ENCODE measurements at places on chromosomes 7 and 10. TPM values are rescaled to one million over a fixed set of nuclear protein-coding genes. Genes with fewer than 3 reads are reported as not detected.

GRCh38 chr7:12244129-12244528, 33.0 kb downstream of the TMEM106B start:
- peak; percentile 70 for DNase-seq

DNA sequence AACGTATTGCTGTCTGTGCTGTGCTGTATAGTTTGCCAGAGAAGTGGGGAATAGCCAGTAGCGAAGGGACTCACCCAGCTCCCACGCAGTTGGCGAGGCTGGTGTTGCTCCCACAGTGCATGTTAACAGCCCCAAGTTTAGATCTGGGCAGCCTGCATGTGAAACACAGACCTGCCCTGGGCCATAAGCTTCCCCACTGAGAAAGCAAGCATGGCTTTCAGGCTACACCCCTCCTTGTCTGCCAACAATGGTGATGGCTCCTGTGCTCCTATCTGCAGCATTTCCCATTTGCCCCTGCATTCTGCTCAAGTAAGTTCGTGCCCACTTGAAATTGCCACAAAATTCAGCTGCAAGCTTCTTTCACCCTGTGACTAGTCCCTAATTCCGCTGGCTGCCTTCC, 57.5 kb downstream of the IPMK start:
- no peak for DNase-seq

DNA sequence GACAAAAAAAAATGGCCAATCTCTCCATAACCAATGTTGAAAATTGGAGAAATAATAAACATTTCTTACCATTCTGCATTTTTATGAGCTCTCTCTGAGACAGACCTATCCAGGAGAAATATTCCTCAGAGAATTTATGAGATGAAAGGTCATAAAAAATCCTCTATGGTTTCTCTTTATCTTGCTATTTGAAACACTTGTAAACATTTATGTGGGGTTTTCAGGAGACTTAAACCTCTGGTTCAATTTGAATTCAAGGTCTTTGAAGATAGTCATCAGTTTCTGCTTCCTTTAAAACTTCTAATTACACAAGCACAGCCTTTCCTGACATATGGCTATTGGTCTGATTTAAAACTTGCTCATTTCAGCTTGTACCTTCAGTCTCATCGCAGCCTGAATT, 78.5 kb upstream of the APBB1IP start:
- no peak for DNase-seq

- DNase-seq: peak; percentile 62
Observed at GRCh38 chr10:63798599-63799498, 277.6 kb downstream of the REEP3 start.

GRCh38 chr7:103651593-103652377, 205.8 kb upstream of the SLC26A5 start:
- DNase-seq: no peak

- DNase-seq: no peak
Observed at GRCh38 chr10:47326306-47326926, 4.2 kb downstream of the GDF2 start.

DNA sequence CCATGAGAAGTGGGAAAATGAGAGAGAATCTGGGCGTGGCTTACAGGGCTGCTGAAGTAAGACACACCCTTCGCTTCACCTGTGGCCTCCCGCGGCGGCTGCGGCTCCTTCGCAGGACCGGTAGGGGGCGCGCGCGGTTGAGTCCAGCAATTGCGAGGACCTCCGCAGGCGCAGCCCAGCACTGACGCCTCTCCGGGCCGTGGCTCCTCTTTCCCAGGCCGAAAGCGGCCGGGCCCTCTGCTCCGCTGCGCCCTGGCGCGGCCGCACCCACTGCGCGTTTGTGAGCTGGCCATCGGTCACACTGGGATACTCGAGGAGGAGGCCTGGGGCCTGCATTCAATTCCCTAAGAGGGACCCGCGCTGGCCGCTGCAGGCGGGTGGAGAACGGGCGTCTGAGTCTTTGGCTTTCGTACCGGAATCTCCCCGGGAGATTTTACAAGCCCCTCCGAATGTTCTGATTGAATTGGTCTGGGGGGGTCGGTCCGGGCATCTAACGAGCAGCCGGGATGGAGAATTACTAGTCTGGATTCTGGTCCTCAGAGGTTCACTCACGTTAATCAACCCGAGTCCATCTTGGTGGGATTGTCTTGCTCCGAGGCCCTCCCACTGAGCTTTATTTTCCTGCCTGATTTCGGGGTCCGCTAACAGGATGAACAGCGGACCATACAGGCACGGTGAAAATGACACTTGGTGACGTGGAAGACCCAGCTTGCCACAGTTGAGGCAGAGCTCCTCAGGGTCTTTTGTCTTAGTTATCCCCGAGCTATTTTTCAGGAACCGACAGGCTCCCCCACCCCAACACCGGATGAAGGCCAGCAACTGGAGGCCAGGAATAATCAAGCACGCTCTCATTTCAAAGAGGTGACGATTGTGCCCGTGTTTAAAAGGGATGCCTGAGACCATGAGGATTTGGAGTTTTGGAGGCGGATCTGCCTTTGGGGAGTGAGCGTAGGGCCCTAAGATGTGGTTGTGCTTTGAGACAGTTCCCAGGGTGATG, at the start of gene LRRD1:
Gene LRRD1 (minus strand): TSS at position 215 of the 997 bp plus-strand sequence. CDS start 13,940 bp downstream, outside the sequence.
- peak; percentile 92 for DNase-seq

DNA sequence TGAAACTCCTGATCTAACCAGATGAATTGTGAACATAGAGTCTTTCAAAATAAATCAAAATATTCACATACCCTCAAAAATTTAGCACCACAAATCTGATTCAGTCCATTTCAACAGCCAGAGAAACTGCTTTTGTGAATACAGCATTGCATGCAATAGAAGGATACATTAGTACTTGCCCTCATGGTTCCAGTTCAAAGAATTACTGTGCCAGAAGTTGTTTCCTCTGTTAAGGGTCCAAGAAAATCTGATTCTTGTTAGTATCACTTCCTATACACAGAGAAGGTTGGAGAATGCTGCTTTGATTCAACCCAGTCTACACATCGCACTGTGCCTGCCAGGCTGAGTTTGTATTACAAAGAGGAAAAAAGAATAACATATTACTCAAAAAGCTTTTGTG, 115.6 kb downstream of the TFEC start:
- no peak for DNase-seq

- DNase-seq: no peak
Observed at GRCh38 chr10:86953747-86954680, 3.4 kb downstream of the MMRN2 start.

DNA sequence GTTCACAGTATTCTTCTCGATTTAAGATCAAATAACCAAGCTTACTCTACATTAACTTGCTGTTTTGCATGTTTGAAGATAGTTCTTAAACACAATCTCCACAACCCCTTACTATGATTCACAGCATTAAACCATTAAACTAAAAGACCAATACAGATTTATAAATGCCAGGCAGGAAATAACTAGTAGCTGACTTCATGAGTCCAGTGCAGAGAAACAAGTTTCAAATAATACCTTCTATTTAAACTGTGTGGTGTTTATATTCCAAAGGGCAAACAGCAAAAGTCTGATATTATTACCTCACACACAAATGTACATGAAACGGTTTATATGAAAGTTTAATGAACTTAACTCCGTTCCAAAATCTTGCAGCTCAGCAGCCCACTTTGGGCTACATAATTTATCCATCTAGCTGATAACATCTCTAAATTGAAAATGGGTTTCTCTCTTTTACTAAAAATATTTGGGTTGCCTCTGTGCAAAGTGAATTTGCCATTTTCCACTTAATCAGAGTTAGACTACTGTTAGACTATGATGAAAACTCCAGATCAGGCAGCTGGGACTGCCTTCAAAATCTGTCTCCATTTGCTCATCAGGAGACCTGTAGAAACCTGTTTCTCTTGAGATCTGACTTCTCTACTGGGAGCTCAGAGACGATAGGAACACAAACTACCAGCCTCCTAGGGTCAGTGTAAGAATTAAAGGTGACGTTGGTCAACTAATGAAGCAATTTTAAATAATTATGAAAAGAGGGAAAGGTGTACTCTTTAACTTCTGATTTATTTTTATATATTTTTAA, 287.3 kb downstream of the FZD1 start:
- no peak for DNase-seq

- no peak for DNase-seq
Observed at GRCh38 chr10:92052741-92053140, 129.2 kb downstream of the BTAF1 start.

GRCh38 chr7:37173670-37174069, 275.0 kb downstream of the ELMO1 start:
- DNase-seq: no peak

VAX1 gene
- total RNA-seq: not detected

STOX1 gene
- total RNA-seq: 2.7 TPM

SYCE1 gene
- total RNA-seq: not detected

PNLIPRP2 gene
- not detected for total RNA-seq

FXYD4 gene
- total RNA-seq: not detected

PARD3 gene
- total RNA-seq: 62.4 TPM
